ENCODE measurements at places on chromosomes 6 and 20.

GRCh38 chr6:158085261-158086053 is 82.6 kb downstream of the SERAC1 start:
- no peak for DNase-seq

GRCh38 chr6:31792761-31793171 is 2.8 kb downstream of the VARS1 start:
- no peak for DNase-seq

DNA sequence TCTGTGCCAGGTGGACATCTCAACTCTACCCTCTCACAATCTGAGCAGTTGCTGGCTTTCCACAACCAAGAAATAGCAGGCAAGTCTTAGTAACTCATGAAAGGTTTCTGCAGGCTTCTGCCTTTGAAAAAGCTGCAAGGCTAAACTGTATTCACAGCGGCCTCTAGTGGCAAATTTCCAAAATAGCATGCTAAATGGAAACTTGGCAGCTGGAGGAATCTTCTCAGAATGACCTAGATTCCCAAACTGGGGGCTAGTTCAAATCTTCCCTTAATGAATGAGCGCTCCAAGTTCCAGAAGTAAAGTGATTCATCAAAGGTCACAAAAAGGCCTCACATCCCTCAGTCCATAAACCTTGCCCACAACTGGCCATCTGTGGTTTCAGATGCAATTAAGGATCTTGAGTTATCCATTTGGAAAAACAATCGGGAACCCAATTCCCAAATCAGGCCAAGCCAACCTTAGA is 11.9 kb upstream of the CPNE5 start:
- peak; percentile 66 for DNase-seq

DNA sequence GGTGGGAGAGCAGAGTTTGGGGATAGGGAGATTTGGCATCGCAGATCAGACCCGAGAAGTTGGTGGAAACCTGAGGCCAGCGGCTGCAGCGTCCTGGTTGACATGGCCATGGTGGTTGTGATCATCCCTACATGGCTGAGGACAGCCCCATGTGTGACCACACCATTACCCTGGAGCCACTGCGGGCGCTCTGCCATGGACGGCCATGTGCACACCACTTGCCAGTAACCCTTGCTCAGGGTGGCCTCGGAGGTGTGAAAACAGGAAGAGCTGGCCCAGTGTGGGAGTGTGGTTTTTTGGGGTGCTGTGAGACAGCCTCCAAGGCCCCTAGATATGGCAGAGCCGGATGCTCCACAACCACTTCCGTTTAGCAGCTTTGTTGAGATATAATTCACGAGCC is 64.4 kb downstream of the TMEM242 start:
- DNase-seq = no peak

GRCh38 chr20:45925821-45926506 is 8.5 kb upstream of the PCIF1 start:
- DNase-seq = no peak

DNA sequence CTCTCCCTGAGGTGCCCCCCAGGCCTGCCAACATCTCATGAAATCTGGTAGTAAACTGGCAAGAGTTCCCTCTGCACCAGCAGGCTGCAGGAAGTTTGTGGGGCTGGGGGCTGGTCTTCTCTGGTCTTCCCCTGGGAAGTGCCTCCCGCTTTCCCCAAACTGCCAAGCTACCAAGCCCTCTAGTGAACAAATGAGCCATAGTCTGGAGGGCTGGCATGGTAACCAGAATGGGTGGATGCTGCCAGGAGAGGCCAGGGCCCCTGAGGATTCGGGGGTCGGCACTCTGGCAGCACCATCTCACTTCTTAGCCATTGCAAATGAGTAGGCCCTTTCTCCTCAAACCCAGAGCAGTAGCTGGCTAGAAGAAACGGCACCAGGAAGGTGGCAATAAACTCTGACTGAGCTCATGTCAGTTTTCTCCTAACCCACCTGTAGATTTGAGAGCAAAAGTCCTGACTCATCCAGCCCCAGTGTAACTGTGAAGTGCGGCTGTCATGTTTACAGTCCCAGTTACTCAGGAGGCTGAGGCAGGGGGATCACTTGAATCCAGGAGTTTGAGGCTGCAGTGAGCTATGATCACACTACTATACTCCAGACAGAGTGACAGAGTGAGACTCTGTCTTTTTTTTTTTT is 35.9 kb downstream of the ZC3H12D start:
- no peak for DNase-seq

- no peak for DNase-seq
Observed at GRCh38 chr20:32378461-32378860, 20.3 kb downstream of the ASXL1 start.

DNA sequence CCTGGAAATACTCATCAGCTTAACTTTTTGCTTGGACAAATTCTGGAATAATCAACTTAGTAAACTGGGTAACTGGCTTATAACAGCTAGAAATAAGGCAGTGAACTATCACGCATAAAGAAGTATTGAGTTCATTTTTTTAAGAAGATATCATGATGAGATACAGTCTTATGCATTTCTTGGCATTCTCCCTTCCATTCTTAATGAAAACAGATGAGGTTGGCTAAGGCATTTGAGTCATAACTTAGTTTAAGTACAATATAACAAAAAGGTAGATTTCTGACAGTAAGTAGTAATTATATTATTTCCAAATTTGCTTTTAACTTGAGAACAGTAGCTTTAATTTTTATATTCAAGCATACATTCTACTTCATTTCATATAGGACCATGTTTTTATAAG is 56.1 kb downstream of the SAMD5 start:
- DNase-seq = no peak

DNA sequence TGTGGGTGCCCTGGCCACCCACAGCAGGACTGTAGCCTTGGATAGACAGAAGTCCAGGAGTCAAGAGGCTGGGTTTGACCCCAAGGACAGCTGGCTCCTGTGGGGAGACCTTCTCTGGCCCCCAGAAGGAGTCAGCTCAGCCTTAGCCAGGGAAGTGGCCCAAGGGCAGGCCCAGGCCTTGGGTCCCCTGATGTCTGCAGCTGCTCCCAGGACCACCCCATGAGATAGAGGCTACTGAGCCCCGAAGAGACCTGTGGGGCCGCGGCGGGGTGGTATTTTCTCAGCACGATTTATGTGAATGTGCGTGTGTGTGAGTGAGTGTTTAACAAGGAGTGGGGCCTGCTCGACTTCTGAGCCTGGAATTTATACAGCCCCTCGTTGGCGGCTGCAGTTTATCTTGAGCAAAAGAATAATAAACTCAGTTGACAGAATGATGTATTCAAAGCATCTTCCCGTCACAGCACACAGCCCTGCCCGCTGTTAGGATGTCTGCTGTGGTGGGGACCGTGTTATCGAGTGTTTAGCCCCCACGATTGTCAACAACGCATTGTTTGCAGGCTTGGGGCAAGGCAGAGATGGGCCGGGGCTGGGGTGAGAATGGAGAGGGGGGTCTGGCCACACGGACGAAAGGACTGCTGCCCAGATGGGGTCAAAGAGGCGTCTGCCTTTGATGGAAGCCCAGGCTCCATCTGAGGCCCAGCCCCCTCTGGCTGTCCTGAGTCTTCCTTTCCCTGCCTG is 163.3 kb downstream of the VEGFA start:
- DNase-seq = no peak

GRCh38 chr6:20838113-20838512 is 303.9 kb downstream of the CDKAL1 start:
- no peak for DNase-seq

- DNase-seq = no peak
Observed at GRCh38 chr6:79928478-79928998, 18.8 kb downstream of the ELOVL4 start.

GRCh38 chr6:10561611-10562199 is 40.6 kb downstream of the GCNT2 start:
- DNase-seq = no peak

DNA sequence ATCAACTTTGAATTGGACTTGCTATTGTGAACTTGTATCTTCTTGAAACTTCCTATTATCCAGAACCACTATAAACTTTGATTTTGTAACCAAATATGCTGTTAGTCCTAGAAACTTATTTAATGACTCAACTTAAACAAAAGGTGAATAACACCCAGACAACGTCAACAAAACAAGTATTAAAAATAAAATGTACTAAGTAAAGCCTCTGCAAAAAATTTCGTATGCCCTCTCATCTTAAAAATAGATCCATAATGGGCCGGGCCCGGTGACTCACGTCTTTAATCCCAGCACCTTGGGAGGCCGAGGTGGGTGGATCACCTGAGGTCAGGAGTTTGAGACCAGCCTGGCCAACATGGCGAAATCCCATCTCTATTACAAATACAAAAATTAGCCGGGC is 401.7 kb downstream of the ESR1 start:
- DNase-seq = no peak

- DNase-seq = no peak
Observed at GRCh38 chr6:158798311-158798710, 20.9 kb downstream of the EZR start.

- no peak for DNase-seq
Observed at GRCh38 chr6:142906945-142907470, 38.0 kb downstream of the HIVEP2 start.

DNA sequence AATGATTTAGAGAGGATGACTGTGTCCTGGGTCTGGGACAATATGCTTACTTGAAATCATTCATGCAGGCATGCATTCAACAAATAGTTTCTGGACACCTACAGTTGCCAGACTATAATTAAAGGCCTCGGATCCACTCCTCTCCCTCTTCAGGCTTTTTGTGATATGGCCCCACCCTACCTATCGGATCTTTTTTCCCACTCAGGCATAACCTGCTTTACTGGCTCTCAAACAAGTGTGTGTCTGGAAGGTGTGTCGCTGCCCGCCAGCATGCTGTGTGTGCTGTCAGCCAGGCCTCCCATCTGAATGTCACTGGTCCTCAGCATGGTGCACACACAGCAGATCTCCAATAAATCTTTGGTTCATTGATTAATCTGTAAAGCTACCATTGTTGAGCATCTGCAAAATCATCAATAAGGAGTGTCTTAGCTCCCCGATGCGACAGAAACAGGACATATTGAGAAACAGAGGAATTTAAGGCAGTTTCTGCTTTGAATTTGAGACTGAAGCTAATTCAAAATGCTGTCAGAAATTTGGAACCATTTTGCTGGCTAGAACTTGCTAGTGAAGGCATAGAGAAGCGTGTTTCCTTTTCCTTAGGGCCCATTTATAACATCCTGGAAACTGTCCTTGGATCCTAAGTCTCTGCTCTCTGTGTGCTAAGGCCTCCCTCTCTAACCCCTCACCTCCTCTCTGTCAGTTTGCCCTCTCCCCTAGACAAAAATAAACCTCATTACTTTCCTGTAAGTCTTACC is 23.5 kb upstream of the CCN6 start:
- no peak for DNase-seq

- DNase-seq = no peak
Observed at GRCh38 chr6:38021571-38021970, 202.0 kb downstream of the ZFAND3 start.

DNA sequence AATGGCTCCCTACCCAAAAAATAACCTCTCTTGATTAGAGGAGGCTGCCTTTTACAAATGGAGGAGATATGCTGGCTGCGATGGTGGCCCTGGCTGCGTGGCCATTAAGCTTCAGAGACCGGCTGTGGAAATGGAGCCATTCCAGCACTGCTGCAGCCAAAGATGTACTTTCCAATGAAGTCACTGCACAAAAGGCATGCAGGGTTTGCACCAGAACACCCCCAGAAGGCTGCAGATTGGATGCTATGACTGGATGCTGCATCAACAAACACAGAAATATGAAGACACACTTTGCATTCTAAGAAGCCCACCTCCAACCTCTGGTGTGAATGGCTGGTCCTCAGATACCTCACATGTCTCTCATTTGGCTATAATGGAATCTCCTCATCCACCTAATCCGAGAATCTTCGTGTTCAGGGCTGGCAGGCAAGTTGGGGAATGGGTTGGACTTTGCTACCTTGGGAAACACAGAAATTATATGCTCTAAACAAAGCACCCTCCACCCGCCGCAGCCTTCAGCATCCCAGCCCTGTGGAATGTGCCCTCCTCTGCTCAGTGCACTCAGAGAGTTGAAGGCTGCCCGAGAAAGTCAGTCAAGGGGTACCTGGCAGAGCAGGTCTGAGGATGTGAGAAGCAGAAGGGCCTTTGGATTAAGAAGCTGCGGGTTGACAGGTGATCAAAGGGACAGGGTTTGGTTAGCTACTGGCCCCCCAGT is 35.3 kb downstream of the APCDD1L start:
- no peak for DNase-seq

DNA sequence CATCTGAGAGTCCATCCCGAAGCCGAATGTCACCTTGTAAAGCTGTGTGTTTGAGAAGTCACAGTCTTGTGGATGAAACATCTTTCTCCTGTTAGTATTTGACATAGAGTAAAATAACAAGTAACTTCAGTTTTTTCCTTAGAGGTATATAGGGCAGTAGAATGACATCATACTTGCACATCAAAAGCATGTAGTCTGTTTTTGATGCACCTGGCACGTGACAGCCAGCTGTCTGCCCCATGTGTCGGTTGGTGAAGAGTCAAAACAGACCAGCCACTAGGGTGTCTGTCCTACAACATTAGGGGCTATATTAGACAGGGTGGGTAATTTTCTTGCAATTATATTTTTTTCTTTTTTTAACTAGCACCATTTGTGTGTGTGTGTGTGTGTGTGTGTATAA is 70.2 kb downstream of the SNX9 start:
- DNase-seq = no peak

- DNase-seq = peak; percentile 58
Observed at GRCh38 chr20:12570371-12570770, 438.4 kb upstream of the SPTLC3 start.

- peak; percentile 92 for DNase-seq
Observed at GRCh38 chr20:62832212-62832922, 15.5 kb downstream of the COL9A3 start.

- DNase-seq = no peak
Observed at GRCh38 chr6:106220485-106220884, 105.1 kb downstream of the ATG5 start.

- DNase-seq = no peak
Observed at GRCh38 chr6:548517-548916, 108.4 kb downstream of the HUS1B start.

GRCh38 chr20:59819496-59820203 is 113.8 kb downstream of the SYCP2 start:
- no peak for DNase-seq

DNA sequence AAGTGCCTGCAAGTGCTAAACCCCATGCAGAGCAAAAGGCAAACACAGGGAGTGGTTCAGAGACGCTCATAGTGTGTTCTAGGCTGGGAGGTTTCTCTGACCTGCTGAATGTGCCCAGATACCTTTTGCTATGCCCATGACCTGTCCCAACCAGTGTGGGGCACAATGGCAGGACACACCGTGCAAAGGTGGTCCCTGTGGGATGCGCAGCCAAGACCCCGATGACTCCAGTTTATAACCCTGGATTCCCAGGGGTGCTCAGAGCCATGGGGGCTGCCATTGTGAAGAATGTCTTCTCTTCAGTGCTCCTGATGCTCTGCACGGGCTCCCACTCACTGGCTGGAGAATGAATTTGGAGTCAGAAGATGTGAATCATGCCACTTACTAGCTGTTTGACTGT is 2.2 kb upstream of the NINL start:
- DNase-seq = no peak

- no peak for DNase-seq
Observed at GRCh38 chr6:14506656-14507246, 389.2 kb downstream of the CD83 start.

- DNase-seq = peak; percentile 53
Observed at GRCh38 chr20:54079652-54080051, 9.3 kb upstream of the BCAS1 start.
